ENCODE measurements at places on chromosomes 2 and 18. TPM values are rescaled to one million over a fixed set of nuclear protein-coding genes. Genes with fewer than 3 reads are reported as not detected.

ITGB6 gene
- not detected for total RNA-seq

- peak; percentile 63 for DNase-seq
Observed at GRCh38 chr2:64766841-64767669, 113.3 kb upstream of the SERTAD2 start.

- no peak for DNase-seq
Observed at GRCh38 chr2:175468431-175469098, 287.1 kb upstream of the ATP5MC3 start.

MLPH gene
- 0.54 TPM for total RNA-seq

DNA sequence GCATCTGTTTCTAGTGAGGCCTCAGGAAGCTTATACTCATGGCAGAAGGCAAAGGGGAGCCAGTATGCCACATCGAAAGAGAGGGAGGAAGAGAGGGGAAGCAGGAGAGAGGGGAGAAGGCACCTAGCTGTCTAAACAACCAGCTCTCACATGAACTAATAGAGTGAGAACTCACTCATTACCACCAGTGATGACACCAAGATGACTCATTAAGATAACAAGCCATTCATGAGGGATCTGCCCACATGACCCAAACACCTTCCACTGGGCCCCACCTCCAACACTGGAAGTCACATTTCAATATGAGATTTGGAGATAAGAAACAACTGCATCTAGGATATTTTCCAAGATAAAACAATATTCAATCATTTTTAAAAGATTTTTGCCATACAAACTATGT, 753.9 kb upstream of the ZEB2 start:
- DNase-seq, result no peak

Measured in hematopoietic multipotent progenitor cell (in vitro differentiated cells).